Right renal cortex interstitium (tissue), 3 donors: ENCODE measurements at places on chromosomes 13 and 19. TPM values are rescaled to one million over a fixed set of nuclear protein-coding genes. Genes with fewer than 3 reads are reported as not detected.

WDR62 gene
- 4.1 TPM for polyA plus RNA-seq

- DNase-seq, result no peak
Measured at GRCh38 chr13:38879278-38879677, 111.4 kb downstream of the STOML3 start.

DNA sequence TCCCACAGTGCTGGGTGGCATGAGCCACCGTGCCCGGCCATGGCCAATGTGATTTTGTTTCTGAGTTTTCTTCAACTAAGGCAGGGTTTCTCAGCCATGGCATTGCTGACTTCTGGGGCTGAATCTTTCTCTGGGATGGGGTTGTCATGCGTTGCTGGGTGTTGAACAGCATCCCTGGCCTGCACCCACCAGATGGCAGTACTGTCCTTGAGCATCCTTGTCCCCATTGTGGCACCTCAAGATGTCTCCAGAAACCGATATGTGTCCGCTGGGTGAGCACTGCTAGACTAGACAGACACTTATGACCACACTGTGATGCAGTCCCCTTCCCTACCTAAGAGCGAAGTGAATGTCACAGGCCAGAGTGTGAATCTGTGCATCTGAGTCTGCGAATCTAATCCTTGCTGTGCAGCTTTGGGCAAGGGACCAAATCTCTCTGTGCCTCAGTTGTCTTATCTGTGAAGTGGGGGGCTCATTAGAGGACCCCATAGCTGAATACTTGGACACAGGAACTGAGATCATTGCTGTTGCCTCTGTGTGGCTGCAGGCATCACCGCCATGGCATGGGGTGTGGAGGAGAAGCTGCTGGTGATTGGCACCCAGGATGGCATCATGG lies 50.3 kb upstream of the SIN3B start:
- DNase-seq, result peak; percentile 18

DNA sequence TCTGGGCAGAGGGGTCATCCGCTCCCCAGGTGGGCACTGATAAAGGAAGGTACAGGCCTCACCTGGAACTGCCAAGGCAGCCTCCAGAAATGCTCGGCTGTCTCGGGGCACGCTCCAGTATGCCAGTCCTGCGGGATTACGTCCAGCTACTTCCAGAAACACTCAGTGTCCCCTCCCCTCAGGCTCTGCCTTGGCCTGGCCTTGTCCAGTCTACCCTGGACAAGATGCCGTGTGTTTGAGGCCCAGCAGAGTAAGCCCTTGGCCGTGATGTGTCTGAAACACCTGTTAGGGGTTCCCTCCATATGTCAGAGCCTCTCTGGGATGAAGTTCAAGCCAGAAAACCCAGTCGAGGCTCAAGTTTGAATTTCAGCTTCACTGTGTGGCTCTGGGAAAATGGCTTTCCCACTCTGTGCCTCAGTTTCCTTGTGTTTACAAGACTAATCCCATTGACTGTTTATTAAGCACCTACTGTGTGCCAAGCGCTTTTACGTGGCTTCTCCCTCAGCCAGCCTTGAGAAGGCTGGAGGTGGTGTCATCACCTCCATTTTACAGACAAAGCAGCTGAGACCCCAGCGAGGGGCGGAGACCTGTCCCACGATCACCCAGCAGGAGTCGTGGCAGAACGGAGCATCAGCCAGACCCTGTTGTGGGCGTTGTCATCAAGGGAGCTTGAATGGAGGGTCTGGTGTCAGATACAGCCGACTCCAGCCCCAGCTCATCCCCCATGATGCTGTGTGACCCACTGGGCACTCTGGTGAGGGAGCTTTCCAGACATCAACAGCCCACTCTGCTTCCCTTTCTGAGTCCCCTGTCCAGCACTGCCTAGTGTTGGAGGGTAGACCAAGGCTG lies 2.0 kb upstream of the PIK3R2 start:
- DNase-seq, result no peak

MEGF8 gene
- polyA plus RNA-seq, result 36.3 TPM

GRCh38 chr19:33906578-33907335 lies 110.1 kb downstream of the KCTD15 start:
- DNase-seq, result no peak

- no peak for DNase-seq
Measured at GRCh38 chr13:44934724-44935123, 54.5 kb downstream of the NUFIP1 start.

DNA sequence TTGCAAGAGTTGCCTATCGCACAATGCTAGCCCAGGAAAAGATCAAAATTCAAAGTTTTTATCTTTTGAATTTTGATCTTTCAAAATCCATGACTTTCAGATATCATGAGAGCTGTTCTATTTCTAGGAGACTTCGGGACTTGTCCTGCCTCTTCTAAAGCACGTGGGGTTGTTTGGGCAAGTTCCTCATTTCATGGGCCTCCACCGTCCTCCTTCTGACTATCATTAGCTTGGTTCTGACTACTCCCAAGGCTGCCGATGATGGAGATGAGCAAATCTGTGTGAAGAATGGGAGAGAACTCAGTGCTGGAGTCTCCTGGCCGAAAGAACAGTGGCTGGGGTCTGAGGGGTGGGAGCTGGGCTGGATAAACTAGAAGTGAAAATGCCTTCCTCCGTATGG lies 86.5 kb downstream of the COL4A1 start:
- DNase-seq, result no peak

GRCh38 chr13:98972059-98972458 lies 5.8 kb downstream of the DOCK9 start:
- DNase-seq, result no peak
